NCI-H1417 treated with DMSO at 0.1 percent for 48 hours (cell line): ENCODE measurements at places on chromosomes 1 and 21.

DNA sequence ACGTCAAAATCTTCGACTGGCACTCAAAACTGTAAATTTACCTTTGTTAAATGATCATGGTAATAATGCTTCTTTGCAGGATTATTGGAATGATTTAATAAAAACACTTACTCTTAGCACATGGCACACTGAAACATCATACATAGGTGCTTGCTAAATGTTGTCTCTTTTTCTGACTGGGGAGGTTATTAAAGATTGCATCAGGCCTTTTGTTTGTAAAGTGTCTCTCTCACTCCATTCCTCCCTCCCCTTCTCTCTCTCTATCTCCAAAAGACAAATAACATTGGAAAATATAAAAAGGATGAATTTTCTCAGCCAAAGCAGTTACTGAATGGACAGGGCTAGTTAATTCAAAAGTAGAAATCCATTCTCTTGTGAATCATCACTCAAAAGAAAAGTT, 404.2 kb downstream of the DPYD start:
- no peak for DNase-seq

DNA sequence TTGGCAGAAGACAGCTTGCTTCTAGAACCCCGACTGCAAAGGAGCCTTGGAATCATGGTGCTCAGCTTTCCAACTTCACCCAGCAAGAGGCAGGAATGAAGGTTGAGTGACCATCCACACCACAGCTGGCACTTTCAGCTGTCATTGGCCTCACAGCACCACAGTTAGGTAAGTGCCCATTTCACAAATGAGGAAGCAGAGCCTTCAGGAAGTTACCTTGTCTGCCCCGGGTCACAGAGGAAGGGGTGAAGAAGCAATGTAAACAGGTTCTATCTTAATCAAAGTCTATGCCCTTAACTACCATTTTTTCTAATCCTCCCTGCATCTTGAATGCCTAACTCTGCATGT, 156.0 kb downstream of the GLUL start:
- DNase-seq: no peak

- DNase-seq: no peak
Measured at GRCh38 chr1:243281672-243282071, 25.8 kb downstream of the SDCCAG8 start.

- DNase-seq: no peak
Measured at GRCh38 chr1:53091841-53092645, 30.0 kb downstream of the PODN start.

- DNase-seq: no peak
Measured at GRCh38 chr1:101235696-101236515, 913 bp upstream of the S1PR1 start.

DNA sequence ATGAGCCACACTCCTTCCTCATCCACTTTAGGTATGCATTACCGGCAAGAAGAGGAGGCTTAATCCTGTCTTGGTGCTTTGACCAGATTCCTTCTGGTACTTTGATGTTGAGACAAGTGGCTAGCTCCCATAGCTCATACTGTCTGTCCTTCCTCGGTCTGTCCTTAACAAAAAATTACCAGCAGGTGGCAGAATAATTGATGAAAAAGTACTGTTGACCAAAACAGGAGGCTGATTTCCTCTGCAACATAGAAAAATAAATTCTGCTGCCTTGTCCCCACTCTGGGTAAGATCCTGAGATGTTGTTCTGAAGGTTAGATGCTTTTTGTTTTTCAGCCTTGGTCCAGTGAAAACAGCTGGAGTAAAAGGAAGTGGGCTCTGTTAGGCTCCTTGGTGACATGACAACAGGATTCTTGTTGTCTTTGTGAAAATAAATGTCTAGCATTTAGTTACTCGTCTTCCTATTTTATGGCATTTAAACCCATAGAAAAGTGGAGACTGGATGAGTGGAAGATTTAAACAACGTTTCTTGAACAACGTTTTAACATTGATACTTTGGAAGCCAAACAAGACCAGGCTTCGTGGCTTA, 11.2 kb upstream of the HJV start:
- DNase-seq: no peak

DNA sequence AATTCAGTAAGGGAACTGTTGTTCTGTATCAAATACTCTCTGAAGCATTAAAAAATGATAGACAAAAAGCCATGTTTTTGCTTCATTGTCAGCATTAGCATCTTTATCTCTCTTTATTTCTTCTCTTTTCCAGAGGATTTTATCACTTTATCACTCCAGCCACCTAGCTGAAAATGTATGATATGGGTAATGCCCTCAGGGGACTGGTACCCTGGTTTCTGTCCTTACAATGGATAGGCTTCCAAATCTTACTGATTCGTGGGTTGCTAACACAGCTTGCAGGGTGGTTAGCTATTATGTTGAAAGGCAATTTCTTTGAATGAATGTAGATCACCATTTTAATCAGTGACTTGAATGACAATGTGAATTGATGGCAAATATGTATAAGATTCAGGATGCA, 23.3 kb upstream of the HRNR start:
- no peak for DNase-seq

- DNase-seq: no peak
Measured at GRCh38 chr1:3714814-3715213, 37.4 kb upstream of the CCDC27 start.

DNA sequence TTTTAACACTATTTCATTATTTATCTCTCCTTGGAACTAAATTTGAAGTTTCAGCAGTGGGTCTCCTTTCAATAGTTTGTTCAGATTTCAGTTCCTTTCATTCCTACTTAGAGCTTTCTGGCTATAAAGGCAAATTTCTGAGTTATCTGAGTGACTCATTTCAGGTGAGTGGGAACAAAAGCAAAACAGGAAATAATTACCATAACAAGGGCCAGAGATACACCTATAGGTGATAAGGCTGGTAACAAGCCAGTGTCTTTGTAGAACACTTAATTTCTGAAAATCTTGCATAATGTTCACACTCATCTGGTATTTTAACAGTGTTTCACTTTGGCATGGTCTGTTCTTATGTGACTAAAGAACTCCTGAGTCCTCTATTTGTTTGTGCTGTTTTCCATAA, 64.5 kb upstream of the PRRC2C start:
- DNase-seq: no peak

DNA sequence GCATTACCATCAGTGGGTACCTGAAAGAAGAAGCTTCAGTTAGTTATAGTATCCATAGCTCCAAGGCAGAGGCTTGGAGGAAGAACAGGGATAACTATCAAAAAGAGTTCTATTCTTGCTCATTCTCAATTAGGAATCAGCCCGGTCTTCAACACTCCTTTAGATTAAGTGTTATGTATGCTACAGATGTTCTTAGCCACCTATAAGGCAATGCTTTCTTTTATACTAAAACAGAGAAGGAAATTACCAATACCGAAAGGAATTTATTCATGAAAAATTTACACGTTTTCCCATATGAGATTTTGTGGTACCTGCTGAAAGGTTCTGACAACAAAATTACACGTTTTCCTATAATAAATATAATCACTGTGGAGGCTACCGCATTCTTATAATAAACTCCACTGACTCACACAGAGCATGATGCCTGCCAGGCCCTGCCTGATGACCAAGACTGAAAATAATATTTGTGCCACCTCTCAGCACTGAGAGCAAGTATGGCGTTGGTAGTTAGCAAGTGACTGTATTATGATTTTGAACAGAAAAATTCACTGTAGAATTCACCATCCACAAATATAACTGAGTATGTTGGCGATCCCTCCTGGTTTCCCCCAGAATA, 58.3 kb downstream of the APP start:
- no peak for DNase-seq

- DNase-seq: no peak
Measured at GRCh38 chr1:110617589-110617988, 11.4 kb upstream of the KCNA2 start.

GRCh38 chr1:157241185-157241538, 103.0 kb upstream of the ETV3 start:
- DNase-seq: no peak

GRCh38 chr1:234199476-234200127, 173.7 kb upstream of the COA6 start:
- DNase-seq: no peak

- DNase-seq: no peak
Measured at GRCh38 chr1:220339581-220339980, 67.3 kb upstream of the RAB3GAP2 start.

DNA sequence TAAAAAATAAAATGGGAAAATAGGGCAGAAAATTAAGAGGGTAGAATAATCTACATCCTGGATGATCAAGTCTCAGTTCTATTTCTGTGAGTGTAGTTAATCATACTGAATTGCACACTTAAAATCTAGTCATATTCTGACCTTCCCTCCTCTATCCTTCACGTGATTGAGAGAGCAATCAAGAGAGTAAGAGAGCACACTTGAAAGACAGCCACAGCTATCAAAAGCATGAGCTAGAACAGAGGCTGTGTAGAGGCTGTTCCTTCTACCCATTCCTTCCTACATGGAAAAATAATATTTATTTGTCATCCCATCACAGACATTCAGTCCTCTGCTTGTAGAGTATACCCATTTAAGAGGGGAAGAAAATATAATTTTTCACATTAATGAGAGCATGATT, 52.4 kb downstream of the PHC2 start:
- DNase-seq: no peak

DNA sequence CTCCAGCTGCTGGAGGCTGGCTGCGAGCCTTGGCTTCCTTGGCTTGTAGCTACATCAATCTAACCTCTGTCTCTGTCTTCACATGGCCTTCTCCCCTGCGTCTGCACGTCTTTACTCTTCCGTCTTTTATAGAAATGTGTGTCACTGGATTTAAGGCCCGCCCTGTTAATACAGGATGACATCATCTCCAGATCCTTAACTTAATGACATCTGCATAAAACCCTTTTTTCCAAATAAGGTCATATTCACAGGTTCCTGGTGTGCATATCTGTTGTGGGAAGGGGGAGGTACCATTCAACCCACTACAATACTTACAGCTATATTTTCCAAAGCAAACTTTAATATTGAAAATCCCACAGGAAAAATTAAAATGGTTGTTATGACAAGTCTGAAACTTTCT, 165.3 kb upstream of the FOXD3 start:
- no peak for DNase-seq

- DNase-seq: no peak
Measured at GRCh38 chr1:233081735-233082134, 131.3 kb downstream of the NTPCR start.

- DNase-seq: no peak
Measured at GRCh38 chr1:67767103-67767782, 66.0 kb downstream of the GNG12 start.

GRCh38 chr1:1609822-1610485, 5.3 kb upstream of the MIB2 start:
- no peak for DNase-seq

DNA sequence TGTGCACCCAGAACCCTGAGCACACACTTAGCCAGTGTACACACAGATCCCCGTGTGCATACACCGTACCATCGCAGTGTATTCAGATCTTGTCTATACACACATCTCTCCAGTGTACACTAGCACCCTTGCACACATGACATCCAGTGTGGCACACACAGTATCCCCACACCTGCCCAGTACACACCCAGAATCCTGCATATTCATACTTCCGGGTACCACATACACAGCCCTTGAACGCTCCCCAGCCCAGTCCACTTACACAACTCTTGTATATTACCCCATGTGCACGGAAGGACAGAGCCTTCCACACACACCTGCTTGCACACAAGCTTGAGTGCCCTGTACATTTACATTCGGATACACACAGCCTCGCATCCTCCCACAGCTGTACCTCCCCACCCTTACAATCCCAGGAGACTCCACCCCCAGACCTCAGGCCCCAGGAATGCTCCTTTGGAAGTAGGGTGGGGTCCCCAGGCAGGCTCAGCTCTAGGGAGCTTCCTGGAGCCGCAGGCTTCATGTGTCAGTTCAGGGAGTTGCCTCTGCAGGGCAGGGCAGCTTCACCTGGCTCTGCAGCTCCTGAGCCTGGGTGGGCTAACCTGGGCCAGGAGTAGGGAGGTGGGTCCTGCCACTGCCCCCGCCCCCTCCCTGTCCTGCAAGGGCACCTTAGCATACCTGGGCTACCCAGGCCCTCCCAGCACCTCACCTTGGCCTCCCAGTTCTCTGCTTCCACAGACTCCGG, 46.2 kb downstream of the AHDC1 start:
- DNase-seq: no peak

GRCh38 chr1:172637522-172637921, 21.4 kb upstream of the FASLG start:
- no peak for DNase-seq

DNA sequence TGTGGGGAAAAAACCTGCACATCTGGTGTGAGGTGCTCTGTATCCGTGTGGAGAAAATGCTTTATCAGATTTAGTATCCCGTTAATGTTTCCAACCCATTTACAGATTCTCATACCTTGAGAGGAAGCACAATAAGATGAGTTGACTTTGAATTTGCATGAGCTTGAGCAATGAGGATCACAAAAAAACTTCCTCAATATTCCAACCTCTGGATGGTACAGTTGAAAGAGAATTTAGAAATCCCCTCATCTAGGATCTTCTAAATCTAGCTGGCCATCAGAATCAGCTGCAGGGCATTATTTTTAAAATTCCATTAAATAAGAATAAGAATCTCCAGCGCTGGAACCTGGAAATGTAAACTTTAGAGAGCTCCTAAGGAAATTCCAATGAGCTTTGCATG, 82.5 kb upstream of the NR5A2 start:
- no peak for DNase-seq

GRCh38 chr1:75787524-75787923, 1.5 kb downstream of the RABGGTB start:
- no peak for DNase-seq

DNA sequence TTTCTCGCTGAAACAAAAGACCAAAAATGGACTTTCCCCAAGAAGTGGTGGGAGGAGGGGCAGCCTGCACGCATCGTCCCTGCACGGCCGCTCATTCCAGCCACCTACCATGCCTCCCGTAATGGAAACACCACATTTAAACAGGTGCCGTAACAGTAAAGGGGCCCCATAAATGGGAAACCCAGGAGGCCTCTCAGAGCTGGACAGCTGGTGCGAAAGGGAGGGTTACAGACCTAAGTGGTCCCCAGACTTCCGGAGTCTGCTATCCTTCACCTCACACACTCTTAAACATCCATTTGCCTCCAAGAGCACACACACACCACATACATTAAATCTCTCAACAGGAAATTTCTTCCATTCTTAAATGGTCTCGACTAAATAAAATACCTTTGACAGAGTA, 120.7 kb upstream of the SOD1 start:
- no peak for DNase-seq

DNA sequence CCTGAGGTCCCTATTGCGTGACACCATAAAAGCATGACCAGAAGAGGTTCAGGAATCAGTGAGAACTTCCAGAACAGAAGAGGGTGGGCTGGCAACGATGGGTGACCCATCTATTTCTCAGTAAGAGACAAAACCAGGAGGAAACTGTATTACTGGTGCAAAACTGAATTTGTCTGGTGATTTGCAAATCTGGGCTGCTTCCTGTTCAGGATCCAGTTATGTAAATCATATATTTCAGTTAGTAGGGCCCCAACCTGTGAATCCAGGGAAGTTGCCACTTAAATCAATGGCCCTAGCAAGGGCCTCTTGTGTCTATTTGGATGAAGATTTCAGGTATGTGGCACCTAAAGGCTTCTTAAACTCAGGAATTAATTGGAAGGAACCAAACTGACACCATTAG, 23.1 kb upstream of the SMAP2 start:
- no peak for DNase-seq
